ENCODE measurements at places on chromosomes 1 and 21. TPM values are rescaled to one million over a fixed set of nuclear protein-coding genes. Genes with fewer than 3 reads are reported as not detected.
A peak's percentile ranks its signal among the peaks of the same experiment; 100 is the strongest.

DNA sequence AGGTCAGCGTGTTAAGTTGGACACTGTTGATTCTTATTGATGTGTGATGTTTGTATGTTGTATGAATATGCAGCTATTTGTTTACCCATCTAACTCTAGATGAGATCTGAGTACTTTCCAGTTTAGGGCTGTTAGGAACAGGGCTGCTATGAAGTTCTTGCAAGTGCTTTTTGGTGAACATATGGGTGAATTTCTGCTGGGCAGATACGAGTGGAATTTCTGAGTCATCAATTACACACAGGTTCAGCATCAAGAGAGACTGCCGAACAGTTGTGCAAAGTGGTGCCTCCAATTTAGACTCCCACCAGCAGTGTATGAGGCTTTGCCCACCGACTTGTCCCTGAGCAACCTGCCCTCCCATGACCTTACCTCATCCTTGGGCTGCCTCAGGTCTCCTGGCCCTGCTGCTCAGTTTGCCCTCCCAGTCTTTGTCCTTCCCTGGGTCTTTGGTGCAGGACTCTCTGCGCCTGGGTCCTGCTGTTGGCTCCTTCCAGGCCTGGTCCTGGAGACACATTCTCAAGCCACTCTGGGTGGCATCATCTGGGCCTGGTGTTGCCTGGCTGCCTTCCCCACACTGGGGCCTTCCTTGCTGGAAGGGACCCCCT, 343.6 kb downstream of the PTPRU start:
- no peak overlapping the region for H3K4me3 ChIP-seq
- no peaks in the 10 kb centered on the region for H3K36me3 ChIP-seq
- no peak overlapping the region for H3K27ac ChIP-seq
- H3K27me3 ChIP-seq = no peaks in the 10 kb centered on the region
- no peak for DNase-seq

DNA sequence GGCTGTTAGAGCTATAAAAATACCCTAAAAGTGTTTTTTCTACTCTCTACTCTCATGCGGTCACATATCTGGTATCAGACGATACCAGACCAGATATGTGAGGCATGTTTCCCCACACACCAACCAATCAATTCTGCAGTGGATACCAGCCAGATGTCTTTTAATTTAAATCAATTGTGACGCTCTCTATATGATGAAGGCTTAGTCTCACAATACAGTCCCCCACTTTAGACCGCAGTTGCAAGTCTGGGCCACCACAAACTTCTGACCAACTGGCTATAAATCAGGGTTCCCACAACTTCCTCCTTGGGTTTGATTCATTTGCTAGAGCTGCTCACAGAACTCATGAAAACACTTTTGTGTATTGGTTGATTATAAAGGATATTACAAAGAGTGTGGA, 586.1 kb upstream of the ZP4 start:
- H3K27ac ChIP-seq = no peak overlapping the region
- no peak overlapping the region for H3K4me3 ChIP-seq
- no peaks in the 10 kb centered on the region for H3K36me3 ChIP-seq
- no peaks in the 10 kb centered on the region for H3K4me1 ChIP-seq
- no peak for DNase-seq

DNA sequence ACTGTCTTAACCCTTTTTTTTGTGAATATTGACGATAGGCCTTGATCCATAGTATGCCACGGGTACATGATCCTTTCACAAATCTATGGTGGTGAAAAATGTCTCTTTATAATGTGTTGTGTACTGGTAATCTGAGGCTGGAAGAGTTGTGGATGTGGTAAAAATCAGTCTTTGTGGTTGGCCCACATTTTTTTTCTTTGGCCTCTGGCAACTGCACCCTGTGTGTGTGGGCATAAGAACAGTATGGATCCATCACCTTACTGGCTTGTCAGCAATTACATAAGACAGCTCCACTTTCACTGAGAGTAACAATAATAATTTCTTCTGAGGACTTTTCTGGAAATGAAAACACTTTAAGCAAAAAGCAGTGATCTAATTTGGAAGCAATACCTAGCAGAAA, 101.6 kb downstream of the GABPA start:
- H3K4me3 ChIP-seq = no peak overlapping the region
- H3K4me1 ChIP-seq = no peaks in the 10 kb centered on the region
- H3K27me3 ChIP-seq = no peaks in the 10 kb centered on the region
- no peak overlapping the region for H3K27ac ChIP-seq
- no peak for DNase-seq

- no peak overlapping the region for H3K27ac ChIP-seq
- no peaks in the 10 kb centered on the region for H3K27me3 ChIP-seq
- no peaks in the 10 kb centered on the region for H3K36me3 ChIP-seq
- no peak for DNase-seq
These were observed 13.8 kb upstream of the RIPPLY3 start for GRCh38 chr21:36992671-36993070.

DNA sequence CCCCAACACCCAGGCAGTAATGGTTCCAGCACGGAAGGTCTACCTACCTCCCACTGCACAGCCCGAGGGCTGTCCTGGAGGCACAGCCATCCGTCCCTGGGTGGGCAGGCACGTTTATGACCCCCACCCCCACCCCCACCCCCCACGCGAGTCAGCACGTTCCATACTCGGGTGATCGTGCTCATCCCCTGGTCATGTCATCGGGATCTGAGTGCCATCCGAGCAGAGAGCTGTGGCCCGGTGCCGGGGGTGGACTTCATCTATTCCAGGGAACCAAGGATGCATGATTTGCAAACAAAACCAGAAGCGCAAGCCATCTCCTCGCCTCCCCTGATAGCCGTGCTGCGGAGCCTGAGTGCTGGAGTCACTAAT, 1.1 kb downstream of the TSPEAR start:
- peaks cover 14% of the 10 kb centered on the region for H3K27me3 ChIP-seq
- DNase-seq = no peak
- H3K4me1 ChIP-seq = peaks cover 28% of the 10 kb centered on the region

DNA sequence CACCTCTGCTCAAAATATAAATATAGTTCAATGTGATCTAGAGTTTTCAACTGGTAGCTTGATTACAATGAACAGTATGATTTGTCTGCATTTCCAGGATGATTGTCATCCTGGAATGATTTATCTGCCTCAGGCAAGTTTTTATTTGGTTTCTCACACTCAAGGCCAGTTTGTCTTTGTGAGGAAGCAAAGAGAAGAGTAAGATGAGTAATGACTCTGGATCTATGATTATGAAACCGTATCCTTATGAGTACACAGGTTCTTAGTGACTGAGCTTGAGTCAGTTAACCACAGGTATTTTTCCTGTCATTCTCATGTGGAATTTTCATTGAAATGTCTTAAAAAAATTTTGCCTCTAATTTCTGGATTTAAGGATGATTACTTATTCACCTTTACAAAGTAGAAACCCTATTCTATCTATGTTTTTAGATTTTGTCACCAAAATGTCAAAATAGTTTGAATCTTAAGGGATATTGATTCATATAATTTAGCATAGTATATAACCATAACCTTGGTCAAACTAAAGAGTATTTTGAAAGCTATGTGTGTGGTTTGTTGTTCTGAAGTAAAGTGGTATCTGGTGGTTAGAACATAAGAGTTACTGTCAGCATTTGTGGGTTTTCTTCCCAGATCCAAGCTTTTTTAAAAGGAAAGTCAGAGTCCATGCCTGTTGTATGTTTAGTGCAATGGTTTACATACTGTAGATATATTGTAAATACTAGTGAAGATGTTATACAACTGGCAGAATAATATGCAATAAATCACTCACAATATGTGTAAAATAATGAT, 145.0 kb downstream of the RASAL2 start:
- H3K4me3 ChIP-seq = no peak overlapping the region
- H3K27ac ChIP-seq = no peak overlapping the region
- peaks cover 24% of the 10 kb centered on the region for H3K4me1 ChIP-seq
- H3K27me3 ChIP-seq = no peaks in the 10 kb centered on the region
- H3K36me3 ChIP-seq = no peaks in the 10 kb centered on the region
- no peak for DNase-seq

GRCh38 chr1:209875515-209875914, 47.7 kb downstream of the UTP25 start:
- H3K36me3 ChIP-seq = no peaks in the 10 kb centered on the region
- DNase-seq = no peak
- H3K27me3 ChIP-seq = no peaks in the 10 kb centered on the region
- no peak overlapping the region for H3K4me3 ChIP-seq
- no peak overlapping the region for H3K27ac ChIP-seq

DNA sequence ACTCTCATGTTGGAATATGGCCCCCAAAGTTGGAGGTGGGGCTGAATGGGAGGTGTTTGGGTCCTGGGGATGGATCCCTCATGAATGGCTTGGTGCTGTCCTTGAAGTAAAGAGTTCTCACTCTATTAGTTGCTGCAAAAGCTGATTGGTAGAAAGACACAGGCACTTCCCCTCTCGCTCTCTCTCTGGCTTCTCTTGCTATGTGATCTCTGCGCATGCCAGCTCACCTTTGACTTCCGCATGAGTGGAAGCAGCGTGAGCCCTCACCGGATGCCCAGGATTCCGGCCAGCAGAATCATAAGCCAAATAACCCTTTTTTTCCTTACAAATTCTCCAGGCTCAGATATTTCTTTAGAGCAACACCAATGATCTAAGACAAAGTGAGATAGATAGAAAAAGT, 20.9 kb upstream of the CCSAP start:
- no peak overlapping the region for H3K27ac ChIP-seq
- no peaks in the 10 kb centered on the region for H3K36me3 ChIP-seq
- no peak overlapping the region for H3K4me3 ChIP-seq

DNA sequence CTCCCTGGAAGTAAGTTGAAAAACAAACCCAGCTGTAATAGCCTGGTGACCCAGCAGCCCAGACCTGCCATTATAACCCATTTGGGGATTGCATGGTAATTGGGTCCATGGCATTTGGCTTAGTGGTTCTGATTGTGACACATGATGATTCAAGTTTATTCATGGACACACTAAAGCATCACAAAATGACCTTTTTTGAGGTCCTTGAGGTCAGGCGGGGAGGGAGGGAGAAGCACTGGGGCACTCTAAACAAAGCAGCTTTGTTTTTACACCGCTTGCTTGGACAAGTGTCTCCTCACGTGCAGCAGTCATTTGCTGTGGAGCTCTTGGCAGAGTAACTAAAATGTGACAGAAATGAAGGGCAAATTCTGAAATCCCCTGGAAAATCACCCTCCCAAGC, 241.0 kb upstream of the SGIP1 start:
- DNase-seq = no peak
- H3K27ac ChIP-seq = no peak overlapping the region
- no peaks in the 10 kb centered on the region for H3K27me3 ChIP-seq

GRCh38 chr1:52601991-52602855, at the start of gene GPX7:
GPX7 (plus strand) TSS chr1:52602371; CDS start chr1:52602410, 39 bp downstream.
- H3K27ac ChIP-seq = peak within 1 kb of the TSS; percentile 93
- no peak for DNase-seq
- peaks cover 32% of the 10 kb centered on the region for H3K4me1 ChIP-seq
- H3K36me3 ChIP-seq = peaks cover 4% of the 10 kb centered on the region

- no peak for DNase-seq
- peaks cover 18% of the 10 kb centered on the region for H3K4me1 ChIP-seq
- H3K4me3 ChIP-seq = peak overlapping the region; percentile 26
- no peak overlapping the region for H3K27ac ChIP-seq
These were observed 375.7 kb upstream of the CAMK1G start for GRCh38 chr1:209207701-209208286.

GRCh38 chr1:4395158-4395557, 259.3 kb upstream of the AJAP1 start:
- no peak for DNase-seq
- no peak overlapping the region for H3K27ac ChIP-seq
- no peaks in the 10 kb centered on the region for H3K27me3 ChIP-seq
- no peak overlapping the region for H3K4me3 ChIP-seq

DNA sequence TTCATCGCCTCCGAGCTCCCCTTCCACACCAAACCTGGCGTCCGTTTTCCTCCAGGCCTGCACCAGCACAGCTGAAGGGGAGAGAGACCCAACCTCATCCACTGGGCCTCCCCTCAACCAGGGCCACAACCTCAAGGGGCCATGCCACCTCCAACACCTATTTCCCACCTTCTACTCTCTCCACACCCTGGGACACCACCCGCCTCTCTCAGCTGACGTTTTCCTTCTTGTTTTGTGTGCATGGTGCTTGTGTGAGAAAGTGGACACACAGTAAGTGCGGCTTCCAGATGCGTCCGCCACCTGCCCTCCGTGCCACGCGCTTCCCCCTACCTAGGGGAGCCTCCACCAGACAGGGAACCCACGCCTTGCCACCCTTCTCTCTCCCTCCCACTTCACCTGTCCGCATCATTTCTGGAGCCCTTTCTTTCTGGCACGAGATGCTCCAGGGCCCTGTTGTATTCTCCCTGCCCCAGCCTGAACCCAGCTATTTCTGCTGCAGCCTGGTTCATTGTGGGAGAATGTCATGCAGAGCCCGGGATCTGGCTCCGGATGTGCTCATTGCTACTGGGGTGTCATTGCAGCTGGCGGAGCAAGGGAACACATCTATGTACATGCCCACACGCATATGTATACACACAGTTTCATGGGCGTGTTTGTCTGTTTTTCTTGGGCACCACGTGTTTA, 1.3 kb upstream of the GNB1 start:
- H3K27me3 ChIP-seq = no peaks in the 10 kb centered on the region
- H3K36me3 ChIP-seq = no peaks in the 10 kb centered on the region
- H3K4me1 ChIP-seq = peaks cover 64% of the 10 kb centered on the region
- peak overlapping the region; percentile 92 for H3K4me3 ChIP-seq

DNA sequence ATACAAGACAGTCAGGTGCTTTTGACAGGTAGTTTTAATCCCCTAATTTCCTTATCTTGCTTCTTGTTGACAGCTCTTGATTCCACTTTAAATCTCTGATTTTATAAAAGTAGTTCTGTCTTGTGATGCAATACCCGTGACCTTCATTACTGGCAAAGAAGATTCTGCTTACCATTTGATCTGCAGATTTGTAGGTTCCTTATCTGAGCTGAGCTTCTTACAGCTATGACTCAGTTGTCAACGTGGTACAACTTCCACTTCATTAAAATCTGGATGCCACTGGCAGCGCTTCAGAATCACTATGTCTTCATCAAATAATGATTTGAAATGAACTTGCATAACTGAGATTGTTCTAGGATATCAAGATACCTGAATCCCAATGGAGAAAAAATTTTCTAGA, 543.6 kb upstream of the B3GALT2 start:
- no peaks in the 10 kb centered on the region for H3K36me3 ChIP-seq
- H3K27ac ChIP-seq = no peak overlapping the region
- no peaks in the 10 kb centered on the region for H3K4me1 ChIP-seq
- no peak overlapping the region for H3K4me3 ChIP-seq
- no peak for DNase-seq

- H3K4me1 ChIP-seq = no peaks in the 10 kb centered on the region
- H3K27me3 ChIP-seq = no peaks in the 10 kb centered on the region
- H3K4me3 ChIP-seq = no peak overlapping the region
- no peaks in the 10 kb centered on the region for H3K36me3 ChIP-seq
- H3K27ac ChIP-seq = no peak overlapping the region
These were observed 136.2 kb downstream of the NTNG1 start for GRCh38 chr1:107277022-107277421.

GRCh38 chr1:4794020-4794780, 139.8 kb downstream of the AJAP1 start:
- no peaks in the 10 kb centered on the region for H3K4me1 ChIP-seq
- no peaks in the 10 kb centered on the region for H3K27me3 ChIP-seq
- H3K36me3 ChIP-seq = no peaks in the 10 kb centered on the region
- DNase-seq = no peak
- H3K27ac ChIP-seq = no peak overlapping the region

TDRD10 gene
- 4.9 TPM for total RNA-seq

LORICRIN gene
- total RNA-seq = not detected

FOXD2 gene
- 0.98 TPM for total RNA-seq

HECTD3 gene
- total RNA-seq = 29.7 TPM

NPHS2 gene
- not detected for total RNA-seq

IRF6 gene
- total RNA-seq = 83.5 TPM

CD247 gene
- total RNA-seq = 9.8 TPM

OLFML3 gene
- 108 TPM for total RNA-seq

NSL1 gene
- total RNA-seq = 92.3 TPM

All from vagina (tissue), 2 donors.